ENCODE measurements at places on chromosomes 3 and 15.

GRCh38 chr3:176870451-176870850 lies 326.8 kb downstream of the TBL1XR1 start:
- DNase-seq, result no peak

DNA sequence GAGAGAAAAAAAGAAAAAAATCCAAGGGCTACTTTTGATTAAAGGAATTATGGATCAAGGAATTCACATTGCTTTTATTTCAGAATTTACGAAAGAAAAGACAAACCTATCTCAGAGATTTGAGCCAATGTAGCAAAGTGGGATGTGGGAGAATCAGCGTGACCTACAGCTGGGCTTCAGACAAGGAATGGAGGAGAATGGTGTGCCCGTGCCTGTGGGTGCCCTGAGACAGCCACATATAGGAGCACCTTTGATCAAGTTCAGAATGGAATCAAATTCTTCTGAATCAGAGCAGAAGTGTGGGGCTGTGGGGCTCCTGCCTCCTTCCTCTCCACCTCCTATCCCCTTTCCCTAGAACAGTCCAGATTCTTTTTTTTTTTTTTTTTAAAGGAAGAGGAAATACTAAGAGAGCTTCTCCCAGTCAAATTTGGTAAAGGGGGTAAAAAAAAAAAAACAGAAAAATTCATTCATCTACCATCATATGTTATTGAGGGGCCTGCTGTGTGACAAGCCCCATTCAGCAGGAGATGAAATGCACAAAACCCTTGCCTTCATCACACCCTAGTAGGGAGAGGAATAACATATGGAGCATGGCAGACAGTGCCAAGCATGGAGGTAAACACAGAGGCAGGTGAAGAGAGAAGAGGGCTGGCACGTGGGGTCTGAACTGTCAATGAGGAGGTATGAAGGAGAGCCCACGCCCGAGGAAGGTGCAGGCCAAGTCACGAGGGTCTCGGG lies 25.0 kb upstream of the MUSTN1 start:
- no peak for DNase-seq

DNA sequence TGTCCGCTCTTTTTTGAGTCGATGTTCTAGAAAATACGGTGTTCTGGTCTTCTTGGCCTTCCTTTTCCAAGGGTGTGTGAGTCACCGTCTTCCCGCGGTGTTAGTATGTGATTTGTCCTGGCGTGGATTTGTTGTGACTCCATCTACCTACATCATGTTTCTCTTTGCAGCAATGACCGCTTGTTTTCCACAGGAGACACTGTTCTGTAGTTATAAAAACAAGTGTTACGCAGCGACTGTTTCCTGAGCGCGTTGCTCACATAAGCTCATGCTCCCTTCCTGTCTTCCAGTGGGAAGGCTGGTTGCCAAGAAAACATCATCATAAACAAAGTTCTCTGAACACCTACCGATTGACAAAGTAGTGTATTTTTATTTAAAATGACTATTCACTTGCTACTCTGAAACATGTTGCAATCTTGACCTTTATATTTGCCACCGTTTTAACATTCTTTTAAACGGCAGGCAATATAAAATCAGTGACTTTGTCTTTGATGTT lies 19.0 kb downstream of the USP13 start:
- DNase-seq, result peak; percentile 24

GRCh38 chr3:189974359-189974758 lies 146.3 kb downstream of the P3H2 start:
- DNase-seq, result no peak
